SK-MEL-5 (cell line): ENCODE measurements at places on chromosomes 1 and 21. TPM values are rescaled to one million over a fixed set of nuclear protein-coding genes. Genes with fewer than 3 reads are reported as not detected.
A peak's percentile ranks its signal among the peaks of the same experiment; 100 is the strongest.

GRCh38 chr1:172354291-172355274, 65.9 kb upstream of the C1orf105 start:
- DNase-seq = no peak

- no peak for DNase-seq
These were observed 73.0 kb downstream of the DHRS3 start for GRCh38 chr1:12544992-12545391.

DNA sequence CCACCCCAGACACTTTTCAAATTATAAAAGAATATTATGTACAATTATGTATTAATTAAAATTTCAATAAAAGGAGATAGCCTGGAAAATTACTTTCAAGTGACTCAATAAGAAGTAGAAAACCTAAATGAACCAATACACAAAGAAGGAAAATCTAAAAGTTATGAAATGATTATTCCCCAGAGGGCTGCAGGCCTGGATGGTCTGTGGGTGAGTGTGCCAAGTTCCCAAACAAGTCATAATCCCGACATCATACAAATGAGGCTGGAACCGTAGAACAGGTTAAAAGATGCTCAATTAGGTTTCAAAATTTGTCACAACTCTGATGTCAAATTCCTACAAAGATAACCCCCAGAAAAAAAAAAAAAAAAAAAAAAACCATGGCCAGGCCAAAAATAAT, 12.7 kb downstream of the SPATC1L start:
- DNase-seq = no peak

DNA sequence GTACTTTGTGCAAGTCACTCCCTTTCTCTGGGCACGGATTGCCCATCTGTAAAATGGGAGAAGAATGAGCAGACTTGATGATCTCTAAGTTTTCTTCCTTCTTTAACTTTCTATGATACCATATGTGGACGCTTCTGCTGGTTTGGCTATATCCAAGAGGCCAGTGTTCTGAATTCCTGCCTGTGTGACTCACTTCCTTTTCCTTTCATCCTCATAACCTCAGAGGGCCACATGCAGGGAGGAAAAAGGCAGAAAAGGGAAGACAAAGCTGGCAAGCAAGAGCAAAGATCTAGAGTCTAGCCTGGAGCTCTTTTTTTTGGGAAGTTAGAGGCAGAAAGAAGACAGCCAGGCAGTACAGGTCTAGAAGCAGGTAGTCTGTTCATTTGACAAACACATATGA, 151.2 kb downstream of the OMA1 start:
- peak; percentile 72 for DNase-seq

DNA sequence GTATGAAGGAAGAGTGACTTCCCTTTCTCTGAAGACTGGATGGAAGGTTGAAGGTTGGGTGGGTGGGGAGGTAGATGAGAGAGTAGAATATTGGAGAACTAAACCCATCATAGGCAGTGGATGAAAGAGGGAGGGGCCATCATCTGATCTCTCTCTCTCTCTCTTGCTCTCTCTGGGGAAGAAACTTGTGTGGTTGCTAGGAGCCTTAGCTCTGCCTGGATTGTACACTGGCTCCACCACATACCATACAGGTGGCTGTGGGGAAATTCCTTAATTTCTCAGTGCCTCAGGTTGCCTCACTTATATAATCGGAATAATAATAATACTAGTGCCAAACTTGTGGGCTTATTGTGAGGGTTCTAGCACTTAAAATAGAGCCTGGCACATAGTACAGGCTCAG, 9.5 kb downstream of the XCL1 start:
- no peak for DNase-seq

DNA sequence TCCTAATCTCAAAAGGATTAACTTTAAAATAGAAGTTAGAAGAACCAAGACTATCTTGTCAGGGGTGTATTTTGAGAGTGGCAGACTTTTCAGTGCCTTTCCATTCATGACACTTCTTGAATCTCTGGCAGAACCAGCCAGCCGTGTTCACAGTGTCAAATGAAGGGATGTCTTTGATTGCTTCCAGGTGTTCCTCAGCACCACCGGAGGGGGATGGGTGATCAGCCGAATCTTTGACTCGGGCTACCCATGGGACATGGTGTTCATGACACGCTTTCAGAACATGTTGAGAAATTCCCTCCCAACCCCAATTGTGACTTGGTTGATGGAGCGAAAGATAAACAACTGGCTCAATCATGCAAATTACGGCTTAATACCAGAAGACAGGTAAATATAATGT, 32.3 kb downstream of the FMO1 start:
- DNase-seq = no peak

- DNase-seq = no peak
These were observed 273.1 kb downstream of the DPYD start for GRCh38 chr1:97647776-97648175.

GRCh38 chr1:201724039-201724765, 104.8 kb upstream of the IPO9 start:
- no peak for DNase-seq

- no peak for DNase-seq
These were observed 30.7 kb downstream of the CD58 start for GRCh38 chr1:116540088-116540487.

- DNase-seq = no peak
These were observed 5.8 kb upstream of the LORICRIN start for GRCh38 chr1:153253693-153254092.

- DNase-seq = peak; percentile 25
These were observed 199.6 kb downstream of the RGS7 start for GRCh38 chr1:241157435-241157834.

DNA sequence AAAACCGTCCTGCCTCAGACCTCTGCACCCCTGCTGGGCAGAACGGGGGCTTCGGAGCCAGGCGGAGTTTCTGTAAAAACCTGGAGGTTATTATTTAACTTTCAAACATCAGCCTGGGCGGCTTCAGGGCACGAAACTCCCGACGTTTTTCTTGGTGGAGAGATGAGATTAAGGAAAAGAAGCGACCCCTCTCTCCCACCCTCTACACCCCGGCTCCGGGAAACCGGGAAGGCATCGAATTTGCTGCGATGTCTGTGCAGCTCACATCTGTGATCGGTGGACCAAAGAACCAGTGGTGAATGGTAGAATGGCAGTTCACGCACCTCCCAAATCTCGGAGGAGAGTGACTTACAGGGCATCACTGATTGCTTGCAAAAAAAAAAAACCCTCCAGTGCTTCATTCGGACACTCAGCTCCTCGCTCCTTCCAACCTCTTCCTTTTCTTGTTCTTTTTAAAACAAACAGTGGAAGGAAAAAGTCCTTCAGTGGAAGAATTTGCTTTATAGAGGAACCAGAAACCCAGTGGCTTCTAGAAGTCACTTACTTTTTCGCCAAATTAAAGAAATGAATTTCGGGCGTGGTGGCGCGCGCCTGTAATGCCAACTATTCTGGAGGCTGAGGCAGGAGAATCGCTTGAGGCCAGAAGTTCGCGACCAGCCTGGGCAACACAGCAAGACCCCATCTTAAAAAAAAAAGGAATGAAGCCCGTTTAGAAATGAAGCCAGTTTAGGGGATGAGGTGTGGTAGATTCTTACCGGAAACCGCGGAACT, 884 bp downstream of the PHACTR4 start:
- DNase-seq = peak; percentile 44

- no peak for DNase-seq
These were observed 5.6 kb downstream of the MAP10 start for GRCh38 chr1:232810856-232811255.

- DNase-seq = no peak
These were observed 4.8 kb upstream of the WNT9A start for GRCh38 chr1:227952374-227953021.

- DNase-seq = no peak
These were observed 26.5 kb downstream of the OSBPL9 start for GRCh38 chr1:51643362-51643761.

GRCh38 chr1:59383963-59384362, 87.1 kb downstream of the FGGY start:
- DNase-seq = no peak

The TNFSF4 gene
- total RNA-seq = 0.53 and 0.55 TPM in 2 replicates

The SHE gene
- 0.03 and 0.11 TPM in 2 replicates for total RNA-seq

The ADORA1 gene
- total RNA-seq = 0.92 TPM in 1 of 2 replicates, not detected in the other
